ENCODE measurements at places on chromosomes 7 and 10.

DNA sequence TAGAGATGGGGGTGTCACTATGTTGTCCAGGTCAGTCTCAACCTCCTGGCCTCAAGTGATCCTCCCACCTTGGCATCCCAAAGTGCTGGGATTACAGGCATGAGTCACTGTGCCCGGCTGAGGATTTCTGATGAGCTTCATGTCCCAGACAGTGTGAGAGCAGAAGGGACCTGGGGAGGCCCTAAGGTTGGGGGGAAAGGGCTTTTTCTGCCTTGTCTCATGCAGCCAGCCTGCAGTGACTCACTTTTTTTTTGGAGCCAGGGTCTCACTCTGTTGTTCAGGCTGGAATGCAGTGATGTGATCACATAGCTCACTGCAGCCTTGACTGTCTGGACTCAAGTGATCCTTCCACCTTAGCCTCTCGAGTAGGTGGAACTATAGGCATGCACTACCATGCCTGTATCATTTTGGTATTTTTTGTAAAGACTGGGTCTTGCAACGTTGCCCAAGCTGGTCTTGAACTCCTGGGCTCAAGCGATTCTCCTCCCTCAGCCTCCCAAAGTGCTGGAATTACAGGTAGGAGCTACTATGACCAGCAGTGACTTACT lies 14.6 kb downstream of the COL26A1 start:
- DNase-seq: no peak

GRCh38 chr7:54757711-54758110 lies 1.3 kb downstream of the SEC61G start:
- DNase-seq: no peak

GRCh38 chr10:22244001-22244400 lies 26.2 kb upstream of the EBLN1 start:
- no peak for DNase-seq

DNA sequence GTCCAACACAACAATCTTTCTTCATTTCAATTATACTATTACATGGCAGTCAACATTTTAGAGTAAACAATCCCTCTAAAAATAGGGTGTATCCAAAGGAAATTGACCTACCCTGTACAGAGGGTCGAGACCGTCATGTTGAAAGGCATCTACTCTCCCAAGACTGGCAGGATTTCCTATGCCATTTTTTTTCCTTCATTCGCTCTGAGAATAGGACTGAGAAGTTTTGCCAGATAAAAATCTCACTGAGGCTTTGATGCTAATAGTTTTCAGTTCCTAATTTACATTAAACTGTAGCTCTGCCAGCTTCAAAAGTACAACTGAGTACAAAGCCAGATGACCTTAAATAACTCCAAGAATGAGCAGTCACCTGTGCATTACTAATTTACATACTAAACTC lies 84.5 kb upstream of the SEMA3C start:
- no peak for DNase-seq

DNA sequence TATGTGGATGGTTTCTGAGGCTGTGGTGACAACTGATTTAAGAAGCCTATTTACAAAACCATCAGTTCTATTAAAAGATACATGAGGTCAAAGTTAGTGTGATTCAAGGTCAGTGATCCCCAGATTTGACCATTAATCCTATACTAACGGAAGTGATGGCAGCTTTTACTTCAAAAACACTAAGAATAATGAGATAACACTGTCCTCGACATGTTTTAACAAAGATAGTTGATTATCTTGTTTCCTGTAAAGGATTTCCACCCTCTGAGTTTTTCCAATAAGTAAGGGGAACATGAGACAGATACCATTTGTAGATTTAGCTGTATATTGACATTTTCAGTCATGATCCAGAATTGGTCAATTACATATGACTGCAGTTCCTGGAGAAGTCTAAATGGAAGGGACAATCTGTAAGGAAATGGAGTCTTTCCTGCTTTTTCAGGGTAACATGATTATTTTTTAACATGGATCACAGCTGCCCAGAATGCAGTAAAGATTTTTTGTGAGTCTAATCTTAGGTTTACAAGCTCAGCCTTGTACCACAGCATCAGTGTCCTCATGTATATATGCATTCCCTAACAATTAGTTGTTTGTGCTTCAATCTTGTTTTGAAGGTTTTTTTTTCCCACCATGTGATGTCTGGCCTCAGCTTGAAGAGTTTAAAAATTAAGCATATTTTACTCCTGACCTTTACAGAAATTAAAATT lies 188.0 kb downstream of the PPP1R9A start:
- no peak for DNase-seq

DNA sequence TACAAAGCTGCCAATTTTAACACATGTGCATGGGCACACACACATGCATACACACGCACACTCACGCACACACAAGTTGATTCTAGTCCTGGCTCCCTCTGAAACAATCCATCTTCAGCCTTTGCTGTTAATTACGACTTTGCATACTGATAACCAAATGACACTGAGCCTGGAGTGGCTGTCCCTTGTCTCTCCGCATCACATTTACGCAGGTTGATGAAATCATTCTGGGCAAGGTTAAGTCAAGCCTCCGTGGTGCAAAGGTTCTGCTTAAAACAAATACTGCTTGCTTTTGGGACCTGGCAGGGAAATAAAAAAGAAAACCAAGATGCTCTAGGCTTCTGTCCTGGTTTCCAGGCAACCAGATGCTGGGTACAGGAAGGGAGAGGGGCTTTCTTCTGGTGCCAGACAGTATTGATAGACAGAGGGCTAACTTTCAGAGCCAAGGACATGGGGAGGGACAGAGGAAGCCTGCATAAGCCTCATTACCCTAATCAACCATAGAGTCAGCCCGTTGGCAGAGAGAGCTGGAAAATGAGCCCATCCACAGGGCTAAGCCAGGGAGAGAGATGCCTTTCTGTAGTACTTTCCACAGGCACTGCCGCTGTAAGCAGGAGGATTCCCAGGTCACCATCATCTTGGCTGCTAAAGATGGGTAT lies 233.0 kb downstream of the WDR11 start:
- DNase-seq: no peak

DNA sequence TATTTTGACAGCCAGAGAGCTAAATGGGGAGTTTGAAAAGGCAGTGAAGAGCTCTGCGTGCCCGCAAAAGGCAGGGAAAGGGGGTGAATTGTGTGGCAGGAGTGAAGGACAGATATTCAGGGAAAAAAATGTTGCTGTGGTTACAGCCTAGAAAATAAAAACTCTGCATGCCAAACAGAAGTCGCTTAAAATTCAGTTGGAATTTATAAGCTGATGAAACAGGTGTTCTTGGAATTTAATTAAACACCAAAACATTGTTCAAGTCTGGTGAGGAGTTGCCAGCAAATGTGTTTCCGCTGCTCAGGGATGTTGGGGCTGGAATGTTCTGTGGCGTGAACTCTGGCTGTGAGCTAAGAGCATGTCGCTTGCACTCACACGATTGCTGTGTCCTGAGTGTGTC lies 169.3 kb downstream of the ADRA2A start:
- no peak for DNase-seq

DNA sequence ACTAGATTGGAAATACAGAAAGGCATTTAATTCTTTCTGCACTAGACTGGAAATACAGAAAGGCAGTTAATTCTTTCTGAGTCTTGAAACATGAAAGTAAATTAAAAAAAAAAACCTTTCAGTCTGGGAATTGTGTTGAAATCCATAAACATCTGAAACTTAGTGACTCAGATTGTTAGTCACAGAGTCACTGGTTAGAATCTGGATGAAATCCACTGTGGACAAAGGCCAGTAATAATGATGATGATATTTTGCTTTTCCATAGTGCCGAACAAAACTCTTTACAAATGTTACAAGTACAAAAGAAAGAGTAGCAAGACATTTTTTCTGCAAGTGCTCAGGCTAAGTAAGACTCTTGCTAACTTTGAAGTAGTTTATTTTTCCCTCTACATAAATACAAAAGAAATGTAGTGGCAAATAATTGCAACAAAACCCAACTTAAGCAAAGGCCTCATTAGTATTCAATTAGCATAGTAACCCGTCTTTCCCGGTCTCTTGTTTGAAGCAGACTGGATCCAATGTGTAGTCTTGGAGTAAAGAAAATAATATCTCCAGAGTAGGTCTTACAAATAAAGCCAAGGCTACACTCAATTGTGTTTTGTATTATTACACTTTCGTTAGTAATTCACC lies 5.8 kb upstream of the PRTFDC1 start:
- peak; percentile 97 for DNase-seq

- DNase-seq: no peak
Observed at GRCh38 chr7:114832906-114833595, 88.8 kb upstream of the MDFIC start.

GRCh38 chr7:107810626-107811025 lies 7.6 kb upstream of the SLC26A3 start:
- DNase-seq: no peak

GRCh38 chr7:156606691-156607331 lies 33.8 kb upstream of the RNF32 start:
- no peak for DNase-seq

DNA sequence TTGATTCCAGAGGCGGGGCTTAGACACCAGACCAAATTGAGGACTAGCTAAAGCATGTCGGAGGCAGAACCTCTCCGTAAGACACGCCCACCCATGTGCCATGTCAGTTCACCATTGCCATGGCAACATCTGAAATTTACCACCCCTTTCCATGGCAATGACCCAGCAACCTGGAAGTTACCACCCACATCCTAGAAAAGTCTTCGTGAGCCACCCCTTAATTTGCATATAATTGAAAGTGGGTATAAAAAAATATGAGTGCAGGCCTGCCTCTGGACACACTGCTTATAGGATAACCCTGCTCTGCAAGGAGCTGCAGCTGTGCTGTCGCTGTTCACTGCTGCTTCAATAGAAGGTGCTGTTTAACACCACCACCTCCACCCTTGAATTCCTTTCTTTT lies 28.0 kb downstream of the TMEM270 start:
- peak; percentile 17 for DNase-seq

DNA sequence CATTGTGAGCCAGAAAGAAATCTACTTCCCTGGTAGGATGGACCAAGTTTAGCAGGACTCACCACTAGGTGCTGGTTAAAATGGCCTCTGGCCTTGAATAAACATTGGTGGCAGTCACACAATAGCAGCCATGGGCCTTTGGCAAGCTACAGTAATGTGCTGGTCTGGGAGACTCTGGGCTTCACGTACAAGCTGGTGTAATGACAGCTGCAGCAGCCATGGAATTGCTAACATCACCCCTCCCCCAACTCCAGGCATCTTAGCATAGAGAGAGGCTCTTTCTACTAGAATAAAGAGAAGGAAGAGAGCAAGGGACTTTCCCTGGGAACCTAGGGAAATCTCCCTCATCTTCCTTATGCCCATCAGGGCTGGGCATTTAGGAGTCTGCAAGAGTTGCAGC lies 205.1 kb upstream of the SEMA3A start:
- no peak for DNase-seq

DNA sequence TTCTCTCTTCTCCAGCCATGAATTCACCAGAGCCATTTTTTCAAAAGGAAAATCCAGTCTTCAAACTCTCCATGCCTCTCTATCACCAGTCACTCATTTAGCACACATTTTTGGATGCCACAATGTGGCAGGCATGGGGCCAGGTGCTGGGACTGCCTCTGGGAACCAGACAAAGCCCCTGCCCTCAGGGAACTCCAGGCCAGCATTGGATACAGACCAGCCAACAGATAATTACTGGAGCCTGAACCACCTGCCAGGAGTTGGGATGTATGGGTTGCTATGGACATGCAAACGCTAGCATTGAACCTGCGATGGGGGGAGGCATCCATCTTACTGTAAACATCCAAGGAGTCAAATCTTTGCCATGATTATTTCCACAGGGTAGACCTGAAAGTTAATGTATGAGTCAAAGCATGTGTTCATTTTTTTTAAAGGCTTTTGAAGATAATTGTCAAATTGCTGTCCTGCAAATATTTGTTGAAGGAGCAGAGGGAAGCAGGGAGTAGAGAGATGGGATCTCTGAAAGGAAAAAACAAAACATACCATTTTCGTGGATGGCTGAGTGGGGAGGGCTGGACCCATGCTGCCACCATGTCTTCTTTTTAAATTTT lies 43.2 kb downstream of the SRRM3 start:
- DNase-seq: no peak

- peak; percentile 67 for DNase-seq
Observed at GRCh38 chr7:75642810-75643486, 95.8 kb downstream of the HIP1 start.

DNA sequence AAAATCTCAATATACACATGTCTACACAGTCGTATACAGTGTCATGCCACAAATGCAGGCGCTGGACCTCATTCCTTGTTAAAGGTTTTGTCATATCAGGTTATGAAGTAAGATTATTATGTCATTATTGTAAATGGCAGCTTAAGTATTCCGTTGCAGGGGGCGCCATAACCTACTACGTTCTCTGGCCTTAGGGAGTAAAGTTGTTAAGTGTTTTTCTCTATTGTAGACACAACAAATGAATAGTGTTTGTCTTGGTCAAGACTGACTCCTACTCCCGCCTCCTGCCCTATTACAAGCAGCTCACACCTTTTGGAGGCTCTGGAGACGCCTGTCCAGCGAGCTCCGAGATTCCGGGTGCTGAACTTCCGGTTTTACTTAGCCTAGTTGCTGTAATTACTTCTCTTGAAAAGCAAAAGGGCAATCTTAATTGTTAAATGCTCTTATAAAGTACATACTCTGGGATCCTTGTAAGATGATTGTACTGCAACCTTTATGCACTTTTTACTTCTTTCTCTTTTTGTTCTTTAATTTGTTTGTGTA lies 994 bp downstream of the GATAD1 start:
- DNase-seq: peak; percentile 63

DNA sequence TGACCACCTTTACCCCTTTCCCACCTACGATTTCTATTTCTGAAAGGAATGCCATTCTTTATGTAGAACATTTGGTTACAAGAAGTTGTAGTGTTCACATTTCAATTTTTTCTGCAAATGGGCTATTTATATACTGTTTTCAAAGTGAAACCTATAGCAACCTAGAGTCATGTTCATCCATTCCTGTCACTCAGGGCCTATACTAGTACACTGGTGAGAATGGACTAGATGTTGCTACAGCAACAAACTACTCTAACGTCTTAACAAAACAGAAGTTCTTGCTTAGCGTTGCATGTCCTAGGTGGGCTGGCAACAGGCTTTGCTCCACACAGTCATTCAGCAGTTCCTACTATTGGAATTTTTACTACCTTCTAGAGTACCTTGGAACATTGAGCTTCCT lies 16.3 kb downstream of the CASD1 start:
- DNase-seq: no peak

GRCh38 chr7:106448992-106449859 lies 164.4 kb upstream of the NAMPT start:
- DNase-seq: no peak

GRCh38 chr10:32225976-32226375 lies 121.0 kb downstream of the EPC1 start:
- no peak for DNase-seq

DNA sequence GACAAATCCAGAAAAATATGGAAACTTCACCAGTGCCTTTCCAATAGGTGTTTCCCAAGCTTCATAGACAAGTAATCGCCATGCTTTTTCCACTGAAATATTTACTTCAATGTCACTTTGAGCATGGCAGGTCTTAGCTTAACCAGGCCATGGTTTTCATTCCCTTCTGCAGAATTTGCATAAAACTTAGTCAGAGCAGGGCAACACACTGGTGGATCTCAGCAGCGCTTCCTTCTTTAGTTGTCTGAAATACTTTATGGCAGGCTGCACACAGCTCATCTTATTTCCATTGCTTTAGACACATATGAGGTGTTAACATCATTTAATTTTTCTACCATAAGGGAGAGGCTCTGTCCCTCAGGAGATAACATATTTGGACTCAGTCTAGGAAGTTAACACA lies 102.9 kb upstream of the AHR start:
- no peak for DNase-seq

Data from fibroblast of lung (primary cell).